Large intestine (tissue), 12 donors: ENCODE measurements at places on chromosomes 11 and 22.

DNA sequence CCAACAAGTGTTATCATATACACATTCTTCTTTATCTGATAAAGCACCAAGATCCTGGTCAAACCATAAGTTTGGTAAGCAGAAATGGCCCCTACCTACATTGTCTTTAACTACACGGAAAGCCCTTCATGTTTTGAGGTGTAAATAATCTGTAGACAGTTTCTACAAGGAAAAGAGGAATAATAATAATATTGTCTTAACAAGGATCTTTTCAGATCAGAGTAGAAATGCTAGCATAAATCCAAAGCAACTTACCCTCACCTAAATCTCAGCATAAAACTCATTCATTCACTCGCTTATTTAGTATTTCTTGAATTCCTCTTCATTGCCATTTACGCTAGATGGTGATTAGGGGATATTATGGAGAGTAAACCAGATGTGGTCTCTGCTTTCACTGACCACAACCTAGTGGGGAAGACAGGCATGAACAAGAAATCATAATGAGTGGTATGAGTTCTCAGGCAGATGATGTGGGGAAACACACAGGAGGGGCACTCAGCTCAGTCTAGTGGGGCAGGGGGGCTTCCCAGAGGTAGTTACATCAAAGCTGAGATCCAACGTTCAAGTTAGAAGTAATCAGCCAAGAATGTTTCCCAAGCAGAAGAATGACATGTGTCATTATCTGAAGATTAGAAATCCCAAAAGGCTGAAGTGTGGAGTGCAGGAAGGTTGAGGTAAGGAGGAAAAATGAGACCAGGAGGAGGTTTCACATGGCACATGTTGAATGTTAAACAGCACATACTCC, 65.4 kb upstream of the ZC3H12C start:
- no peak for DNase-seq

DNA sequence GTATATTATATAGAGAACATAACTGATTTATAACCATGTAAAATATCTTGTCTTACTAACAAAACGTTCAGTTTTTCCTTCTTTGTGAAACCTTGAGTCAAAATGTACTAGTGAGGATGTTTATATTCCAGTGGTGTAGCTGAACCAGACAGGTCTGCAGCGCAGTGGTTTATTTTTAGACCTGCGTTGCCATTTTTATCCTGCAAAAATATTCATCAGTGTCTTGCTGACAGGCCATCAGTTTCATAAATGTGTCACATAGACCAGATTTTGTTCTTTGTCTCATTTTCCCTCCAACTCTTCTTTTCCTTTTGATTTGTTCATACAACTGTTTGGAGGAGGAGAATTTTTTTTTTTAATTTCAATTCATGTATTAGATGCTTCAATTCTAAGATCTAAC, 43.1 kb downstream of the HSD17B12 start:
- no peak for DNase-seq

GRCh38 chr22:50297510-50298265, 9.8 kb downstream of the PLXNB2 start:
- no peak for DNase-seq

- peak; percentile 16 for DNase-seq
These were observed 26.4 kb upstream of the FAT3 start for GRCh38 chr11:92198268-92198667.

GRCh38 chr11:106061249-106061784, 15.8 kb downstream of the KBTBD3 start:
- no peak for DNase-seq

DNA sequence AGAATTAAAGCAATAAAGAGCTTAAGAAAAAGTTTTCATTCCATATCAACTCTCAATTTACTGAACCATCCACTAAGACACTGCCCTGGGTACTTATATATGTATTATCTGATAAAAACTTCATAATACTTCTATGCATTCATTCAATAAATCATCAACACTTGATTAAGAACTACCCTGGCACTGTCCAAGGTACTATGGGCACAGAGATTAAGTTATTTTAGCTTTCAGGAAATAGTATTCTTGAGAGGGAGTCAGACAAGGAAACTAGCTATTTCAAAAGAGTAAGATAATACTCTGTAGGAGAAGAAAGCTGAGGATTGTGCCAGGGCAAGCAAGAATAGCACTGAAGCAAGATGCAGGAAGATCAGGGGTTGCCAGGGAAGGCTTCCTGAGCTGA, 640.8 kb downstream of the FAM181B start:
- DNase-seq, result no peak

GRCh38 chr11:123235117-123235655, 40.1 kb upstream of the CLMP start:
- DNase-seq, result no peak

- DNase-seq, result no peak
These were observed 104.3 kb upstream of the LDLRAD3 start for GRCh38 chr11:35839368-35840161.

GRCh38 chr22:45077286-45077685, 67.5 kb upstream of the PHF21B start:
- no peak for DNase-seq

DNA sequence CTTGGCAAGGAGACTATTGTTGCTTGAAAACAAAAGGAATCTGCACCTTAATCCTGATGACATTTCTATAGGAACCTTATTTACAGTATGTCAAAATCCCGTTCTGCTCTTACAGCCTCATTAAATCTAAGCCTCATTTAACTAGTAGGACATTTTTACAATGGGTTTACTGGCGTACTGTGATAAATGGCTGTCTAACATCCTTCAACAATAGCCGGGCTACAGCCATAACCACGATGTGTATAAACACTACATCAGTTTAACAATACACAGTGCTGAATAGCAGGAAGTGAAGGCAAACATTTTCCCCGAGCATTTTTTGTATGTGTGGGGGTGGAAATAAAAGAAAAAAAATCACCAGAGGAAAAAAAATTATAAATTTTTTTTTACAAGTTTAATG, 131.2 kb downstream of the ARL14EP start:
- DNase-seq, result no peak

DNA sequence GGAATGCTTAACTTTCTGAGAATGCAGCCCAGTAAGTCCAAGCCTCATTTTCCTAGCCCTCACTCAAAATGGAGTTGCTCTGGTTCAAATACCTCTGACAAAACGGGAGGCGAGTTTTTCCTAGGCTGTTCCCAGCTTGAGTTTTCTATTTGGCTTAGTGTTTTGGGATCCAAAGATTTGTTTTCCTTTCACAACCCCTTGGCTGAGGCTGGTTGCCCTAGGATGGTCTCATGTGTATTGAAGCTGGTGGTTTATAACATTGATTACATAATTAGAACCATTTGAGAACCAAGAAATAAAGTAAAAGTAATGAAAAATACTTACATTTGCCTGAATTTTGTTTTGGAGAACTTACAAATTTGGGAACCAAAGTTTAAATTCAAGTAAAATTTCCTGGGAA, 611.1 kb upstream of the LUZP2 start:
- DNase-seq, result no peak

- no peak for DNase-seq
These were observed 2.1 kb upstream of the PTPRCAP start for GRCh38 chr11:67439321-67440228.

DNA sequence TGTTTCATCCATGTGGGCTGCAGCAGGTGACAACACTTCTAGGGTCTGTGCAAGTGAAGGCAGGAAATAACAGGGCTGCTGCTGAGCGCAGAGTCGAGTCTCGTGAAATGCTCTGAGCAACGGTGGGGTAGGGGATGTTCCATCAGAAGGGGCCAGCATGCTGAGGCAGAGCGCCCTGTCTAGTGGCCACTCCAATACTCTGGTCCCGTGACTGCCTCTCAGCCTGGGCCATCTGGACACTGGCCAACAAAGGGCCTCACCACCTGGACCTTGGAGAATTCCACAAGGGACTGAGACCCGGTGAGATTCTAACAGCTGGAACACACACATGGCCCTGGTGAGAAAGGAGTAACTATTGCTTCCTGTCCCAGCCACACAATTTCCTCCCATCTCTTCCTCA, 375.7 kb downstream of the SHANK2 start:
- no peak for DNase-seq

GRCh38 chr11:63961608-63962412, 12.6 kb upstream of the COX8A start:
- DNase-seq, result peak; percentile 55

GRCh38 chr11:64237484-64237951, 3.1 kb downstream of the VEGFB start:
- peak; percentile 85 for DNase-seq

- DNase-seq, result no peak
These were observed 34.9 kb downstream of the UBASH3B start for GRCh38 chr11:122690384-122690783.

GRCh38 chr22:47388778-47389177, 626.3 kb downstream of the TBC1D22A start:
- no peak for DNase-seq

DNA sequence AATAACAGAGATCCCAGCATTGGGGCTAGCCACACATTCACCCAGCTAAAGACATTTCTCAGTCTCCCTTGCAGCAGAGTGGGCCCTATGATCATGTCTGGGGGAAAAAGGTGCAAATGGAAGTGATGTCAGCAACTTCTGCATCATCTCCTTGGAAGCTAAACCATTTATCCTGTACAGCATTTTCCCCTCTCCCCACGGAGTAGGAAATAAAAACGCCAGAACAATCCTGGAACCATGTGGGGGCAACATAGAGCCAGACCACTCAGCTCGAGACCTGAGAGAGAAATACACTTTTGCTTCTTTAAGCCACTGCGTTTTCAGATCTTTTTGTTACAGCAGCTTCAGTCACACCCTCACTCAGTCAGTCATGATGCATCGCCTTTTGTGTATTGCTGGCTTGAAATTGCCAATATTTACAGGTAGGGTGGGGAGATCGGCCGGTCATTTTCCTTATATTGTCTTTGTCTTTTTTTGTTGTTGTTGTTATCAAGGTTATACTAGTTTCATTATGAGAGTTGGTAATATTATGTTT, 9.1 kb upstream of the RAC2 start:
- DNase-seq, result no peak

- no peak for DNase-seq
These were observed 78.7 kb upstream of the C11orf87 start for GRCh38 chr11:109343242-109343641.

- no peak for DNase-seq
These were observed 22.7 kb downstream of the TCIRG1 start for GRCh38 chr11:68061508-68061907.

GRCh38 chr11:78560826-78561484, 13.7 kb downstream of the NARS2 start:
- DNase-seq, result peak; percentile 69

- DNase-seq, result peak; percentile 45
These were observed 2.0 kb downstream of the SERPINH1 start for GRCh38 chr11:75563978-75564552.

DNA sequence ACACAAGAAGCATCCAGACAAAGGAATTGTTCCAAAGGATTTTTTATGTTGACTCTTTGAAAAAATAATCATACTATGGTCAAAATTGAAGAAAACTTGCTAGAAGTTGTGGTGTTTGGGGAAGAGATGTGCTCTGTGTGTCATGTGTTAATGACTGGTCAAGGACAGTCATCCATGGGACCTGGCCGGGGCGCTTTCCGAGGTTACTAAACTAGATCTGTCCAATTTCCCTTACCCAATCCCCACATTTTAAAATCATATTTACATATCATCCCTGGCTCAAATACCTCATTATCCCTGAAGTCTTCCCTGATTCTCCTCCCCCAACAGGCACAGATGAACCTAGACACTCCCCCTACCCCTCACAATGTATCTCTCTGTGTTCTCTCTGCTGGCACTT, 289.4 kb downstream of the TENM4 start:
- no peak for DNase-seq

DNA sequence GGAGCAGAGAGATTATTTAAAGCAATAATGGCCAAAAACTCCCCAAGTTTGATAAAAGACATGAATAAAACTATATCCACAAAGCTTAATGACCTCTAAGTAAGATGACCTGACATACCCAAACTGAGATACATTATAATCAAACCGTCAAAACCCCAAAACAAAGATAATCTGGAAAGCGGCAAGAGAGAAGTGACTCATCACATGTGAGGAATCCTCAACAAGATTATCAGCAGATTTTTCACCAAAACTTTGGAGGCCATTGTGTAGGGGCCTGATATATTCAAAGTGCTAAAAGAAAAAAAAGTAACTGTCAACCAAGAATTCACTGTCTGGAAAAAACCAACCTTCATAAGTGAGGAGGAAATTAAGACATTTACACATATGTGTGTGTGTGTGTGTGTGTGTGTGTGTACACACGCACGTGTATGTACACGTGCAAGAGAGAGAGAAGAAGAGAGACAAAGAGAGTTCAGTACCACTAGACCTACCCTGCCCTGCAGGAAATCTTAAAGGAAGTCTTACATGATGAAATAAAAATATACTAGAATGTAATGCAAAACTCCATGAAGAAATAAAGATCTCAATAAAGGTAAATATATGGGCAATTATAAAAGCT, 752.4 kb downstream of the NELL1 start:
- DNase-seq, result no peak

GRCh38 chr11:91295591-91295990, 929.0 kb upstream of the FAT3 start:
- no peak for DNase-seq

DNA sequence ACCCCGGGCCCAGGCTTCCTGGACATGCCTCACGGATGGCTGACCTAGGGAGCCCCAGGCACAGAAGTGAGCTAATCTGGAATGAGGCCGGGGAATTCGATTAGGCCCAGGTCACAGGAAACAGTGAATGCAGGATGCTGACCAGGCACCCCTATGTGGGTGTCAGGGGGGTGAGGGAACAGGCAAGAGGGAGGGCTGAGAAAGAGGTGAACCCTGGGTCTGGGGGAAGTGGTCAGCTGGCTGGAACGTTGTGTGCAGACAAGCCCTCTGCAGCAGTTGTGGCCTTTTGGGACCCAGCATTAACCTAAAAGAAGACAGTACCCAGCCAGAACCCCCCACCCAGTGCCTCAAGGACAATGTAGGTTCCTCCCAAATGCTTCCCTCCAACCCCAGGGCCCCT, 8.1 kb downstream of the SERHL2 start:
- DNase-seq, result no peak

GRCh38 chr11:124892750-124893454, 4.8 kb downstream of the ROBO4 start:
- DNase-seq, result no peak

DNA sequence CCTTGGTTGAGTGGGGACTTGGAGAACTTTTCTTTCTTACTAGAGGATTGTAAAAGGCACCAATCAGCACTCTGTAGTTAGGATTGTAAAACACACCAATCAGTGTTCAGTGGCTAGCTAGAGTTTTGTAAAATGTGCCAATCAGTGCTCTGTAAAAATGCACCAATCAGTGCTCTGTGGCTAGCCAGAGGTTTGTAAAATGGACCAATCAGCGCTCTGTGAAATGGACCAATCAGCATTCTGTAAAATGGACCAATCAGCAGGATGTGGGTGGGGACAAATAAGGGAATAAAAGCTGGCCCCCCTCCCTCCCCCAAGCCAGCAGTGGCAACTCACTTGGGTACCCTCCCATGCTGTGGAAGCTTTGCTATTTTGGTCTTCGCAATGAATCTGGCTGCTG, 5.5 kb upstream of the DRG1 start:
- no peak for DNase-seq

GRCh38 chr11:45150943-45151342, 4.5 kb downstream of the PRDM11 start:
- no peak for DNase-seq
